Glomerular endothelial cell (primary cell): ENCODE measurements at places on chromosomes 2 and 18. TPM values are rescaled to one million over a fixed set of nuclear protein-coding genes. Genes with fewer than 3 reads are reported as not detected.

GRCh38 chr2:197378494-197379307, 56.1 kb downstream of the SF3B1 start:
- no peak for DNase-seq

DNA sequence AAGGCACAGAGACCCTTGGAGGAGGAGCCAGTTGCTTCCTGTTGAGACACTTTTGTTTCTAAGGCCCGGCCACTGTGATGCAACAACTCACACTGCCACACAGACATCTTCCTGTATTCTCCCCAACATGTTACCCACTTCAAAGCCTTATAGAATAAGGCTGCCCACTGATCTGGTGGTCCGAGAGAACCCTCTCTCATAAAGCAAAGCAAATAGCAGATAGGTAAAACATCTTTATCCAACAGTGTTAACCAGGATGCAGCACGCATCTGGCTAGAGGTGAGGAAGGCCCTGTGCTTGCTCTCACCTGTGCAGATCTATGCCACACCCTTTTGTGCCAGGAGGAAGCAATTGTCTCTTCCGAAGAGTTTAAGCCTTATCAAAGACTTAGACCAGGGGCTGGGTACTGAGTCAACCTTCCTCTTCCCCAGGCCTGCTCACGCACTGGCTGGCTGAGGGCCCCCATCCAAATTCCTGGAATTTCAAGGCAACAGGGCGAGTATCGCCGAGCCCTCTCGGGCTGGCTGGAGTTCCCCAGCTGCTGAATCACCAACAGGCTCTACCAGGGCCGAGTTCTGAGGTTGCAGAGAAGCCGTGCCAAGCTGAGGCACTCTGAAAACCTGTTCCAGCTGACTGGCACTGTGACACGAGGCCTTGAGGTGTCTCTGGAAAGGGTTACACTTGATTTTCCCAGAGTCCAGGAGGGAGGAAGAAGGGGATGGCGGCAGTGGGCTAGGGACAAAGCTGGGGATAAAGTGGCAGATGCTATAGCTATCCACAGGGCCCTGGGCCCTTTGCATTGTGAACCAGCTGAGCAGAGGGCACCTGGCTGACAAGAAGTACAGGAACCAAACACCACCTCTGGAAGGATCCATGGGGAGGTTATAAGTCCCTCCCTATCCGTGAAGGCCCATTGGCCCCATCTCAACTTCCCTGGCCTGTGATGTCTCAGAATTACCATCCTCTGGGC, 29.3 kb downstream of the TGFA start:
- DNase-seq, result no peak

DNA sequence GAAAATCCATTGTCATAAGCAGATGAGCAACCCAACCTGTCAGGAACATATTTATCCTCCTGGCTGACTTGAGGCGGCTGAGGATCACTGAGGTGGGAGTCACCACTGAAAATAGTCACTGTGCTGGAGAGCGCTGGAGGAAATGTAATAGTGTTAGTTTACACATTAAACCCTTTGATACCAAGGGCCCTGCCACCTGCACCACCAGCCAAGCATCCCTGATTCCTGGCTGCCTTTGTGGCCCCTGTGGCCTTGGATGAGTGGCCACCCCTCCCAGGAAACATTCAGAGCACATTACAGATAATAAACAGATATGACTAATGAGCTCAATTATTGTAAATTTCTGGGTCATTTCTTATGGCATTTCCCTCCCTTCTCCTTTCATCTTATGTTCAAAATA, 105.9 kb downstream of the LYPD1 start:
- no peak for DNase-seq

DNA sequence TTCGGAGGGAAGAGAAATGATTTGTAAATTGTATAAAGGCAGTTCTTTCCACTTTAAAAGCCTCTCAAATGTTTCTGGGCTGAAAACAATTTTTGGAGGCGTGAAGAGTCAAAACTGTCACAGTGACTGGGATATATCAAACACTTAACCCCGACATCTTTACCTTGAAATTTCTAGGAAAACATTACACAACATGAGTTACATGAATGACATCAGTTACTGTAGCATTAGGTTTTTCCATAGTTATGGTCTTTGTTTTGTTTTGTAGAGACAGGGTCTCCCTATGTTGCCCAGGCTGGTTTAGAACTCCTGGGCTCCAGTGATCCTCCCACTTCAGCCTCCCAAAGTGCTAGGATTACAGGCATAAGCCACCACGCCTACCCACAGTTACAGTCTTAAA, 25.7 kb downstream of the MSH6 start:
- DNase-seq, result no peak

DNA sequence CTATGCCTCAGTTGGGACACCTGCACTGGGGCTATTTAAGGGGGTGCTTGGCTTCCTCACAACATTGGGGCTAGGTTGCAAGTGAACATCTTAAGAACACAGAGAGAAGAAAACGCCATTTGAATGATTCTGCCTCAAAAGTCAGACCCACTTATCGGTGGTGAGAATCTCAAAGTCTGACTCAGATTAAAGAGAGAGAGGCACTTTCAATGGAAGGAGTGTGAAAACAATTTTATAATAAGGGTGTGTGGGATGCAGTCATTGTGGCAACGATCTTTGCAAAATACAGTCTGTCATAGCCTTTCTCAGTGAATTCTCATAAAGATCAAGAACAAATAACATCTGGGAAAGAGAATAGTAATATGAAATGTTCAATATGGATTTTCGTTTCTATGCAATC, 41.8 kb downstream of the CCDC102B start:
- no peak for DNase-seq

- DNase-seq, result no peak
Observed at GRCh38 chr2:163375472-163375871, 360.3 kb downstream of the FIGN start.

DNA sequence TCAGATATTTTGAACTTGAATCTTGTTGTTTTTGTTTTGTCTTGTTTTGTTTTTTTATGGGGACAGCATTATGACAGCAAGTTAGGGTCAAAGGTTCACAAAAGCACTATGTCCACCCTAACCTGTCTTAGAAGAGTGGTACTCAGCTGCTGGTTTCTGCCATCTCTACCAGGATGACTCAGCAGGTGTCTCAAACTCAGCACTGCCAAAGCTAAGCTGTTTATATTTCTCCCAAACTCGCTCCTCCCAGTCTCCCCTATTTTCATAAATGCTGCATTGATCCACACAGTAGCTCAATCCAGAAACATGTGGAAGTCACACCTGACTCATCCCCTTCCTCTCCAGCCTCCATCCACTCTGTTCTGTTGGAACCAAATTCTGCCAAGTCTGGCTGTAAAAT, 134.9 kb downstream of the ZBTB7C start:
- DNase-seq, result no peak

DNA sequence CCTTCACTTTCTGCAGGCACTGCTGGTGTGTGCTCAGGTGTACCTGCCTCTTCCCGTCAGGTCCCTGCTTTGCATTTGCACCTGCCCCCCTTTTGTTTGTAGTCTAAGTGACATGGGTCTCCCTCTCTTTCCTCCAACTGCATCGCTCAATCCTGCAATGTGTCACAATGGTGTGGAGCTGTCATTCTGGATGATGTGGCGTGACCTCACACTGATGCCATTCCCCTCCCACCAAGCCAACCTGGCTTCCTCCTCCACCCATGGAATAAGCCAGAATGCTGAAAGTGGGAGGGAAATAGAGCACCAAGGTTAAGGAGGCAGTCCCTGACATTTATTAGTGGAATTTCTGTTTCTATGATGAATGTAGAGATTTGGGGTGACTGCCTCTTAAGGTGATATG, 156.7 kb downstream of the ZBTB7C start:
- DNase-seq, result no peak

DNA sequence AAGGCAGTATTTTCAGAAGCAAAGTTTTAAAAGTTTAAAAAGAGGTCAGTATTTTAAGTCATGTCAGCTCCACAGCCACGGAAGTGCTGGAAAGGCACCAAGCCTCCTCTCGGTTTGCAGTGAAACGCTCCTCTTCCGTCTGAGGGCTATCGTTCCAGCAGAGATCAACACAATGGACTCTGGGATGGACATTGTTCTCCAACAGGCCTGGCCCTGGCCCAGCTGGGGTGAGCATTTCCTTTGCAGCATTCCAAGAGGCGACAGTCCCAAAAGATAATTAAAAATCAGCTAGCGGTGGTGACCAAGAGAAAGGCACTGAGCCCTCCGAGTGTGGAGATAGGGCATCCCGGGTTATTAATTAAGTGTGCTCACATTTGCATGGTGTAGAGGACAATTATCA, 95.9 kb upstream of the LCLAT1 start:
- no peak for DNase-seq

- no peak for DNase-seq
Observed at GRCh38 chr18:555705-556457, 24.3 kb upstream of the CETN1 start.

DNA sequence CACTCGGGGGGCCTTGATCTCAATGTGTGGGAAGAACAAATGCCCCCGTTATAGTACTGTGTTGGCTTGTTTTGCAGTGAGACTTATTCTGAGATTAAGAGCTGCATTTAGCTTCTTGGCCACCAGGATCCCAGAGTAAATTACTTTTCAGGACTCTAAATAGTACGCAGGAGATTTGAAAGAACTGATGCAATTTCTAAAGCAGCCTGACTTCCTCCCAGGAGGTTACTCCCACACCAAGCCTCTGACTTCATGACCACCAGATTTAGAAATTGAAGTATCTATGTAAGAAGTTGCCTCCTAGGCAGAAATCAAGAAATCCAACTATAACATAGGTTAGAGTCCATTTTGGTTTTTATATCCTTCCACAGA, 67.0 kb downstream of the FEZ2 start:
- DNase-seq, result no peak

GRCh38 chr2:65388051-65388531, 44.3 kb downstream of the SPRED2 start:
- no peak for DNase-seq

DNA sequence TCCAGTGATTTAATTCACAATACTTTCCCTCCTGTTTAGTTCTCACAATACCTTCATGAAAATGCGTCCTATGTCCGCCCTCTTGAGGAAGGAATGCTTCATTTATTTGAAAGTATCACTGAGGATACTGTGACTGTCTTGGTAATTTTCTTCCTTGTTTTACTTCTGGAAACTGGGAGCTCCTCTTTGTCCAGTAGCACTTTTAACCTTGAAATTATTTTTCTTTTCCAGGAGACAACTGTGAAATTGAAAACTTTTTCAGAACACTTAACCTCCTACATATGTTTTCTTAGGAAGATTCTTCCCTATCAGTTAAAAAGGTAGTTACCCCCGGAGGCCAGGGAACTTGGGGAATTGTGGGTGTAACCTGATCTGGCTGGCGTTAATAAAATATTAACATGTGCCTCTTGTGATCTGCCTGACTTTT, 58.9 kb upstream of the STON1 start:
- DNase-seq, result peak; percentile 34

GRCh38 chr2:9749546-9750223, 93.6 kb upstream of the TAF1B start:
- no peak for DNase-seq

Gene CPLX4
- total RNA-seq, result not detected in 2 replicates

Gene ANKRD30B
- total RNA-seq, result 0.70 TPM in 1 of 2 replicates, not detected in the other

Gene ASB18
- not detected in 2 replicates for total RNA-seq

Gene KCNG2
- total RNA-seq, result not detected in 2 replicates

Gene HOXD4
- total RNA-seq, result 5.5 and 12.4 TPM in 2 replicates

Gene TFCP2L1
- 0.10 TPM in 1 of 2 replicates, not detected in the other for total RNA-seq

Gene CDC42EP3
- 109 and 126 TPM in 2 replicates for total RNA-seq

Gene TM4SF20
- total RNA-seq, result not detected in 2 replicates

Gene DCDC2C
- total RNA-seq, result not detected in 2 replicates

Gene UGT1A3
- not detected in 2 replicates for total RNA-seq
